ENCODE measurements at places on chromosomes 11 and 22.

GRCh38 chr11:50187220-50187619, 154.5 kb downstream of the OR4C45 start:
- DNase-seq, result no peak

- no peak for DNase-seq
Measured at GRCh38 chr11:117831661-117832415, 7.3 kb upstream of the FXYD2 start.

DNA sequence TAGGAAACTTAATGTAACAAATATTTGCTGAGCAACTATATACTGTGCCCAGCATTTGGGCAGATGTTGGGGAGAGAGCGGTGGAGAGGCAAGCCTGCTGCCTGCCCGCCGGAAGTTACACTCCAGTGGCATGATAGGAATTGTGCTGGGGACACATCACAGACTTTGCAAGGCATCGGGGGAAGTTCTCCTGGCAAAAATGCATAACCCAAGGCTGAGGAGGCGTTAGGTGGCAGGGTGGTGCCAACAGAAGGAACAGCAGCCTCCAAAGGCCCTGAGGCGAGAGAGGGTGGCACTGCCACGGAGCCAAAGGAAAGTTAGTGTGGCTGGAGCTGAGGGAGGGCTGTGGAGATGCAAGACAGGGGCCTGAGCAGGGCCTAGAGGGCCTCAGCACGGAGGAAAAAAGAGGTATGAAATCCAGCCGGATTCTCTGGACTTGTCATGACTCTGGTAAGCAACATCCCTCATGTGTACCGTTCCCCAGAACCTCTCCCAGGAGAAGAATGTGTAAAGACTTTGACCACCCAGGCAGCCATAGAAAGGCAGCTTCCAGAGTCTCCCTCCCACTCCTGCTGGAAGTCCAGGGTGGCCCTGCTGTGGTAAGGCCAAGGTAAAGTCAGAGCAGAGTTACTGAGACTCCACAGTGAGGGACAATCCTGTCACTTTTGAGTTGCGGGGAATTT, 76.1 kb upstream of the RAB1B start:
- DNase-seq, result no peak

DNA sequence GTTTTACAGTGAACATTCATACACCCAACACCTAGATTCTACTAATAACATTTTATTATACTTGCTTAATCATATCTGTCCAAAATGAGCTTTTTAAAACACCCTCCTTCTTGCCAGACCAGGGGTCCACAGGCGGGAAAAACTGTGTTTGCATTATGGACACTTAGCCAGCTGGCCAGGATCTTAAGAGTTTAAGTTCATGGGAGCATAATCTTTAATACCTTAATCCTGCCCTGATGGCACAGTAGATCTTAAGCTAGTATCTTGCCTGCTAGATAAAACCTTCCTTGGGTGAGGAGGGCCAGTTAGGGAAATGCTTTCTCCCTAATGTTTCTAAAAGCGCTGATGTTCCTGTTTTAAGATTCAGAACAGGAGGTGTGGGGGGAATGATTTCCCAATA, 13.1 kb upstream of the CCDC134 start:
- no peak for DNase-seq

- no peak for DNase-seq
Measured at GRCh38 chr11:995044-995751, 41.3 kb downstream of the MUC6 start.

DNA sequence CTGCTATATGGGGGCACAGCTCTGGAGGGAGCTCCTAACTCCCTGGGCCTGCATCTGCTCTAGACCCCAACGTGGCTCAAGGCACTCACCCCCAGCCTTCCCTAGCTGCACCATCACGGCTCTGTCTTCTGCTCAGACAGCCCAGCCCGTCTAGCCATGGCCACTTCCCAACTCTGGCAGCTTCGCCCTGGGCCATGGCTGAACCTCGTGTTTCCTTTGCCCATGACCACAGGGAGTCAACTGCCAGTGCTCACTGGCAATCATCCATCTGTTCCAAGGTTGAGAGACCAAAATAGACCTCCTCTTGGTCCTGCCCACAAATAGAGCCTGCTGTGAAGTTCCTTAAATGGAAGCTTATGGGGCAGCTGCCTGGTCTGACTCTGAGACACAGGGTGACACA, 5.4 kb downstream of the LMO1 start:
- no peak for DNase-seq

- DNase-seq, result no peak
Measured at GRCh38 chr11:121592708-121593107, 139.9 kb upstream of the SORL1-AS1 start.

GRCh38 chr11:20080032-20080685, 80.1 kb downstream of the DBX1 start:
- DNase-seq, result no peak

DNA sequence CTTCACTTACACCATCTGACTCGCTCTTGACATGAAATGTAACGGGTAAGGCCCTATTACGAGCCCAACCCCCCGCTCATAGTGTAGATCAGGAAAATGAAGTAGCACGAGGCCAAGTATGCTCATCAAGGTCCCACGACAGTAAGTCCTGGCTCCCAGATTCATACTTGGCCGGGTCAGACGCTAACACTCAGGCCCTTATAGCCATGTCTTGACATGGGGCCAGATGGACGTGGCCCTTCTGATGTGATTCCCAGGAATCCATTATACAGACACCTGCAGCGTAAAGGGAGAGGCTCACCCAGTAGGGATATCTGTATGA, 175.1 kb downstream of the CEP164 start:
- DNase-seq, result no peak

DNA sequence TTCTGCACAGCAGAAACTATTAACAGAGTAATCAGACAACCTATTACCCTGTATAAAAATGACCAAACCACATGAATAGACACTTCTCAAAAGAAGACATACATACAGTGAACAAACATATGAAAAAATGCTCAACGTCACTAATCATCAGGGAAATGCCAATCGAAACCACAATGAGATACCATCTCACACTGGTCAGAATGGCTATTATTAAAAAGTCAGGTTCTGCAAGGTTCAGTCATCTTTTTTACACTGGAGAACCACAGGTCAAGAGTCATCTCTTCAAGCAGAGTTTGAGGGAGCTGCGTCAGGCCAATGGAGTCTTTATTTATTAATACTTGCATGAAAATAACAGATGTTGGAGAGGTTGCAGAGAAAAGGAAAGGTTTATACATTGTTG, 40.4 kb downstream of the RCN1 start:
- no peak for DNase-seq

DNA sequence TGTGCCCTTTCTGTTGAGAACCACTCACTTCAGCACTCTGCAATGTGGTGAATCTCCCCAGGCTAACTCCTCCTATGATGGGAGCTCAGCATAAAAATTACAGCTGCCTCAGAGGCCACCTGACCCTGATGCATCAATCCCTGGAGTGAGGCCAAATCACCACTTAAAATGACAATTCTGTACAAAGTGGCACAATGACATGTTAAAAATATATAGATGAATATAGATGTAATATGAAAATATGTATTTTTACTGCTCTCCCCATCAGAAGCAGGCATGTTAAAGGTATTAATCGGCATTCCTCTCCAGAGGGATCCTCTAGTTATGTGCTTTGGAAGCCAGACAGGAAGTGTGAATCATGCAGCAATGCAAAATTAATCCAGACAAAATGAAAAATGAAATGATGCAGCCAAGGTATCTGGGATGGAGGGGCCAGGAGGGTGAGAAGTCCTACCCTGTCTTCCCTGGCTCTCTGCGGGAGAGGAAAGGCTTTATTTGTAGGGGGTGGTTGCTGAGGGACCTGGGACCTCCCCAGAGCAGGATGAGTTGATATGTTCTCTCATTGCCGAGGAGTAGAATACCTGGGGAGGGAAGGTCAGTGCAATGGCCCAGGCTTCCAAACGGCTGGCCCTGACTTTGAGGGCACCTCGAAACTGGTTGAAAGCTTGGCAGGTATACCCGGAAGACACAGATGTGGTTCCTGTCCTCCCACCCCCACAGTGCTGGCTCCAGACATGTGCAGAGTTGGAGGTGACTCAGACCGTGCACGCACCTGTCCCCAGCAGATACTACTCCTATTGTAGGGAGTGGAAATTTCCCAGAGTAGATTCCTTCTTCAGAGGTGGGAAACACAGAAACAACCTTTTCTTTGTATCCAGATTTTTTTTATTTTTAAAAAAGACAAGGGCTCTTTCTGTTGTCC, 347.9 kb upstream of the NCAM1 start:
- DNase-seq, result no peak

- no peak for DNase-seq
Measured at GRCh38 chr22:49863931-49864330, 10.3 kb downstream of the ZBED4 start.

GRCh38 chr11:18368221-18368620, 26.1 kb upstream of the LDHA start:
- no peak for DNase-seq

- DNase-seq, result no peak
Measured at GRCh38 chr11:10579700-10580099, 11.2 kb upstream of the LYVE1 start.

- no peak for DNase-seq
Measured at GRCh38 chr22:25567251-25567675, 2.8 kb downstream of the GRK3 start.

- DNase-seq, result no peak
Measured at GRCh38 chr11:62169935-62170334, 20.1 kb upstream of the SCGB1D1 start.

DNA sequence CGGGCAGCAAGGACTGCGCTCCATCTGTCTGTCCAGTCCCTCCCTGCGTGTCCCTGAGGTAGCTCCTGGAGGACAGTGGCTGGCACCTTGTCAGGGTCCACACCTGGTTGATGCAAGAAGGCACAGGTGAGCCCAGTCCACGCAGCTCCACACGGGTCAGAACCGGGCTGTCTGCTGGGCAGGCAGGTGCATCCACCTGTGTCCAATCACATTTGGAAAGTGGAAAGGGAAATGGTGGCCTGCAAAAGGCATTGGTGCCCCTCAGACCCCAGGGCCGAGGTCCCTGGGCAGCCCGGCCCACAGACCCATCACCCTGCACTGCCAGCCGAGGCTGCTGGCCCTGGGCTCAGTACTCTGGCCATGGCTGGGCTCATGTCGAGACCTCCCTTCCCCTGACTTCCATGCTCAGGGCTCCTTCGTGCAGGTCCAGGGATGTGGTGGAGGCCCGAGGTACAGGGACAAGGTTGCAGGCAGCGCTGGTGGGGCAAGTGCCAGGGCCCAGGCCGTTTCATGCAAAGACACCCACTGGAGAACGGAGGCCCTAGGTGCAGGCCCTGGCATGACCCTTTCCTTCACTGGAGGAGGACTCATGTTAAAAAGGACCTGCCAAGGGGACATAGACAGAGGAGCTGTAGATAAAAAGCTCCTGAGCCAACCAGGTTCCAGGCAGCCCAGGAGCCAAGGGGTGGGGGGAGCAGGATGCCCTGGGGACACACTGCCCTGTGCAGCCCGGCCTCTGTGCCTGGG, 38.9 kb upstream of the TH start:
- no peak for DNase-seq

DNA sequence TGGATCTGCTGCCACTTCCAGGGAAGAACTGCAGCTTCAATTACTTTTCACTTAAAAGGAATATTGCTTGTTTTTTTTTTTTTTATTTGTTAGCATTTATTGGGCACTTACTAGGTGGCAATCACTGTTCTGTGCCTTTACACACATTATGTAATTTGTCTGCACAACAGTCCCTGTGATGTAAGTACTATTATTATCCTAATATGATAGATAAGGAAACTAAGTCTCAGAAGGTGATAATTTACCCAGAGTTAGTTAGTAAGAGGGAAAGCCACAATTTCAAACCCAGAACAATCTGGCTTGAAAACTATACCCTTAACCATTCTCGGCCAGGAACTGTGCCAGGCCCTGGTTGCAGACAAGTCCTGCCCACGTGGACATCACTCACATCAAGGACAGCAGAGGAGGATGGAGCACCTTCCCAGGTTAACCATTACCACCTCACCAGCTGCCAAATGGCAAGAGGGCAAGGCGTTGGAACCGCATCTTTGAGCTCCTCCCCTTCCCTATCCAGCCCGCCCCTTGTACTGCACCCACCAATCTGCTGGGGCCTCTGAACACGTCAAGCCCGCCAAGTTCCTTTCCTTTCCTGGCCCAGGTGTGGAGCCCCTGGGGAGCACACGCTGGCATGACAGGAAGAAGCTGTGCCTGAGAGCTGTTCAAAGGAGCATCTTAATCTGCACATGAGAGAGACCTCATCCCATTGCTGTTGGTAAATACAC, 78.4 kb downstream of the NAV2 start:
- no peak for DNase-seq

- DNase-seq, result no peak
Measured at GRCh38 chr11:111299101-111300026, 1.0 kb downstream of the POU2AF3 start.

DNA sequence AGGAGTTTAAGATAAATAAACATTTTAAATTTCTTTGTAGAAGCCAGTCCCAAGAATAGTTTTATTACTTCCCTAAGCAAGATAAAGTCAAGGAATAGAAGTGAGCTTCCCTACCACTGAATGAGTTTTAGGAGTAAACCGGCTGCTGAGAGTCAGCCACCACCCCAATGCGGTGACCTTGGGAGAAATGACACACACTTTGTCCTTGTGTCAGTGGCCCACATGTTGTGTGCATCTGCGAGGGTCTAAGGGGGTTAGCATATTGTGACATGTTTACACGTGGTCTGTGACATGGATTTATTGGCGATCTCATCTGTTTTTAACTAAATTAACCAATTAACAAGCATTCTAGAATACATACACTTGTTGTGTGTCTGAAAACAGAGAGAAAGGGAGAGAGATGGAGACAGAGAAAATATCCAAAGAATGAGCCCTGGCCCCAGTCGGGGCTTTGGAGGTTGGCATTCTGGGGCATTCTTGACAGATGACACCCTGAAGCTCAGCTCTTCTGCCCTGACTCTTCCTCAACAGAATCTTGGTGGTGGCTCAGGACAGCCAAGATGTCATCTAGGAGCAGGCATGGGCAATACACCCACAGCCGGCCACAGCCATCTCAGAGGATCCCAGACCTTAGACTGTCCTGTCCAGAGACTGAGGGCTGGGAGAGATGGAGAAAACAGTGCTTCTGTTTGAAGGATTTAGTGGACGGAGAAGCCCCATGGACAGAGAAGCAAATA, 29.7 kb upstream of the TMPRSS4 start:
- DNase-seq, result peak; percentile 30

DNA sequence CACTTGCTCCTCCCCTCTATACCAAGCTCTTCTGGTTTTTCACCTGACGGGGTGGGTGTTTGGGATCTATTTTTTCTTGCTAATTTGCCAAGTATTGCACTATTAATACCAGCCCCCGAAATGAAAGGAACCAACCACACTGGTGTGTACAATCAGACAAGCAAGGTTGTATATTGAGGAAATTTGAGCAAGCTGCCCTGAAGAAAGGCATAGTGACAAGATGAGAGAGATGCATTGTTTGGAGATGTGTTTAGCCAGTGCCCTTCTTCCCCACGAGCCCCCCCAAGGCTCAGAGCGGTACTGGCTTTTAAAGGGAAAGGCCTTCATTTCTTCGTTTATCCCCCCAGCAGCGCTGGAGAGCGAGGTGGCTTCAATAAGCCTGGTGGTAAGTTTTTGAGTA, 15.2 kb upstream of the GAS2L1 start:
- no peak for DNase-seq

All from stimulated activated CD4-positive, alpha-beta T cell treated with anti-CD3 and anti-CD28 coated beads, Interleukin-1b, Interleukin-23, amount 100 ng/mL, for 48 hours (primary cell).